ENCODE measurements at places on chromosomes 3 and 15.

- no peaks in the 10 kb centered on the region for H3K4me1 ChIP-seq
- no peaks in the 10 kb centered on the region for H3K36me3 ChIP-seq
- H3K4me3 ChIP-seq: no peak overlapping the region
- DNase-seq: no peak
- H3K27ac ChIP-seq: no peak overlapping the region
These were observed 205.9 kb downstream of the RPLP1 start for GRCh38 chr15:69658411-69658945.

DNA sequence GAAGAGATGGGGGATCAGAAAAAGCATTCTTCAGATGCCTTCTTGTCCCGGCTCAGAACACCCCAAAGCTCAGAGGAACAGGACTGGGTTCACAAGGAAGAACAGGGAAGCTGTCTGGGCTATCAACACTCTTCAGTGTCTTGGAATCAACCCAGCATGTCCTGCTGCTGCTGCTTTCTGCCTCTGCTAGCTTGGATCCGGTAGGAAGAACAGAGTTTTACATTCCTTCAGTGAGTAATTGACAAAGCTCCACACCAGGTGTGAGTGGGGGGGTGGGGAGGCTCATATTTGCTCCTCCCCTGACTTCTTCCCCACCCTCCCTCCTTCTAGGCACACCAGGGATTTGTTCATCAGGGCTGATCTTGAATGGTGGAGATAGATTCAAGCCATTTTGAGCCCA lies 13.1 kb upstream of the ETV5 start:
- no peaks in the 10 kb centered on the region for H3K4me1 ChIP-seq
- H3K27ac ChIP-seq: no peak overlapping the region
- no peaks in the 10 kb centered on the region for H3K36me3 ChIP-seq
- no peak overlapping the region for H3K4me3 ChIP-seq
- H3K27me3 ChIP-seq: peaks cover 44% of the 10 kb centered on the region

DNA sequence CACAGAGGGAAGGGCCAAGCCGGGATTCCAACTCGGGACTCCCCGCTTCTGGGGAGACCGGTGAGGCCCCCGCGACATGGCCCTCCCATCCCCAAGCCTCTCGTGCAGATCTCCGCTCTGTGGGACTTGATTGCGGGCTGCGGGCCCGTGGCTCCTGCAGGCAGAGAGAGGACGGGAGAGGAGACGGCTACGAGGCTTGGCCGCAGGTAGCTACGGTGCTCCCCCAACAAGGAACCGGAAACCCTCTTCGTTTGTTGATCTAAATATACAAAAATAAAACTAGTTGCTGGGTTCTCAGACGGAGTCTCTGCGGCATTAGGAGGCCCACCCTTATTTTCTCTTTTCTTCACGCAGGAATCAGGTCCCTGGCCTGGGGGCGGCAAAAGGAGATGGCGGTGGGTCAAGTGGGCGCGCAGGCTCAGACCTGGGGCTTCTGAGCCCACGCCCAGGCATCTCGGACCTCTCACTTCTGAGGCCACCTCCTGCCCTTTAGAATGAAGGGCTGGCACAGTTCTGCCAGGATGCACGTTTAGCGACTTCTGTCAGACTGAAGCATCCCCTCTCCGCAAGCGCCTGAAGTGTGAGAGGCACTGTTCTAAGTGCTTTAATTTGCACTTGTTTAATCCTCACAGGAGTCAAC lies 10.9 kb downstream of the GNB5 start:
- peak overlapping the region; percentile 83 for H3K4me3 ChIP-seq
- H3K27me3 ChIP-seq: no peaks in the 10 kb centered on the region
- peak; percentile 7 for DNase-seq
- peak overlapping the region; percentile 72 for H3K27ac ChIP-seq

DNA sequence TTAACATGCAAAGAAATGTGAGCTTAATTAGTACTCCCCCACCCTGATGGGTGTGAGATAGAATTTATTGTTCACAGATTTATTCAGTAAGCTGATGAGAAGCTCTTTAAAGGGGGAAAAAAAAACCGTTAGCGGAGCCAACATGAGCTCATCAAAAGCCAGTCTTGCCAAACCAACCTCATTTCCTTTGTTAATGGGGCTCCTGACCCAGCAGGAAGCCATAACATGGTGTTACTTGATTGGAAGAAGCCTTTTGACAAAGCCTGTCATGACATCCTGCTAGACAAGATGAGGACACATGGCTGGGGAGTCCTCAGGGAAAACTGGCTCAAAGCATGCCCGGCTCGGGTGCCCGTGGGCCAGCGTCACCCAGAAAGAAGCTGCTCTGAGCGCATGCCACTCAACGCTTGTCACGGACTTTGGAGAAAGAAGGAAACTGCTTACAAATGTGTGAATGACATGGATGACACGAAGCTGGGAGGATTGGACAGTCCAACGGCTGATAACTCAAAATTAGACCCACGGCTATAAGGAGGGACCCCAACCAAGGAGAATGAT lies 64.6 kb downstream of the SLCO2A1 start:
- H3K4me1 ChIP-seq: peaks cover 32% of the 10 kb centered on the region
- no peaks in the 10 kb centered on the region for H3K36me3 ChIP-seq
- H3K27me3 ChIP-seq: no peaks in the 10 kb centered on the region
- peak; percentile 81 for DNase-seq
- H3K4me3 ChIP-seq: no peak overlapping the region

GRCh38 chr3:189688262-189688661 lies 57.1 kb downstream of the TP63 start:
- H3K27me3 ChIP-seq: no peaks in the 10 kb centered on the region
- no peaks in the 10 kb centered on the region for H3K36me3 ChIP-seq
- no peak for DNase-seq

DNA sequence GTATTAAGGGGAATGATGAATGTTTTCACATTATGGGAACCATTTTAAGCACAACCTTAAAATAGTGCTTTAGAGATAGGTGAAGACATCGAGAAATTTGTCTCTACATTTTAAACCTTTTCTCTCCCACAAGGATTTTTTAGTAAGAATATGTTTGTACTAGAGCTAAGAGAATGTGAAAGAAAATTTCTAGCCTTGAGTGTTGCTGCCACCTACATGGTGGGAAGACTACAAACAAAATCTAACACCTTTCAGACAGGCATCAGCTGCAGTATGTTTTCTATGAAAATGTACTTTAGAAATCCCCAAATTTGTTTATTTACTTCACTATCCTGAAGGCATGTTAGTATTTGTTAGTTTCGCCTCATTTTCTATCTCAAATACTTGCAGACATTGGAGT lies 247.4 kb downstream of the WDR72 start:
- H3K4me1 ChIP-seq: no peaks in the 10 kb centered on the region
- no peak overlapping the region for H3K27ac ChIP-seq
- H3K27me3 ChIP-seq: no peaks in the 10 kb centered on the region
- no peak for DNase-seq
- H3K36me3 ChIP-seq: no peaks in the 10 kb centered on the region

DNA sequence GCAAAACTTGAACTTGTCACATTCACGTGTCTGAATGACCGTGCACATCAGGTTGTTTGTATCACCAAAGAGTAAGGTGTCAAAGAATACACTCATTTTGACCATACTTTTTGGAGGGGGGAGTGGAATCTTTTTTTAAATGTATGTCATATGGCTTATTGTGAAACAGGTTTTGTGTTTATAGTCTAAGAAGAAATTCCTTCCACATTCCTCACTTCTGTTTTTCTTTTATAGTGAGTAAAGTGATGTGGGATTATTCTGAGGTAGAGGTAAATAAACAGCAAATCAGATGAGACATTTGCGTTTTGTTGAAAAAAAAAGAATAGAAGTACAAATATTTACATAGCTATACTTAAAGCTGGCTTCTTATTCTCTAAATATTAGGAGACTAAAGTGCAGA lies 33.0 kb downstream of the SRP14 start:
- peak; percentile 76 for DNase-seq
- H3K27ac ChIP-seq: peak overlapping the region; percentile 70
- peaks cover 44% of the 10 kb centered on the region for H3K4me1 ChIP-seq
- H3K4me3 ChIP-seq: peak overlapping the region; percentile 13

All from GM23248 (cell line).